ENCODE measurements at places on chromosomes 12 and 14.

- no peak for DNase-seq
These were observed 335.8 kb upstream of the E2F7 start for GRCh38 chr12:77401064-77401769.

DNA sequence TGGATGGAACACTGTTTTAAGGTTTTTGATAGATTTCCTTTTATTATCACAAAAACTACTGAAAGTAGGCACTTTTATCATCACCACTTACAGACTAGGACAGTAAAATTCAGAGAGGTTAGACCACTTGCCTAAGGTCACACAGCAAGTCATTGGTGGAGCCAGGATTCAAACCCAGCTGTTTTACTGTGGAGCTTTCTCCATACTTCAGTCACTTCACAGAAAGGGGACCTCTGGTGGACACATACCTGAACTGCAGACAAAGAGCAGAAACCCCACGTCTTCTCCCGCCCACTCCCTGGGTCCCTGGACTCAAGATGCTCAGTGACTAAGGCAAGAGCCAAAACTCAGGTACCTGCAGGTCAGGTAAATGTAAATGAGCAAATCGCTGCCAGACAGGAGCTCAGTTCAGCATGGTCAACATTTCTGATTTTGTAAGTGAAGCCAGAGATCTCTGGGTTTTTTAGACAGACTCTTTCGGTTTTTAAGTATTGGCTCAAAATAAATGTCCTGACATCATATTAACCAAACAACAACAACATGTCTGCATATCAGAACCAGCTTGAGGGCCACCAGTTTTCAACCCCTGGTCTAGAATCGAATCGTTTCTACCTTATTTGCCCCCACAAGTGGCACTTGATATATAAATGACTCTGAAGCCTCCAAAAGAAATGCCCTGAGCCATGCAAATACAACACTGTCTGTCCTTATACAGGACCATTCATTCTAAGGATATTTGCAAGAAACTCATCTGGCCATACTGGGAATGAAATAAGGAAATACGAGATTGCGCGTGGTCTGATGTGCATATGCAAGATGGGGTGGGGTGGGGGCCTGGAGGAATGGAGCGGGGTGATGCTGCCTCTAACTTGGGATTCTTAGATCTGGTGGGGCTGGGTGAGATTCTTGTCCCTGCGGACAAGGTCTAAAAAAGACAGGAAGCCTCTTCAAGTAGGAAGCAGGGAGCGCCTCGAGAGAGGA lies 110.9 kb downstream of the KSR2 start:
- peak; percentile 40 for DNase-seq

DNA sequence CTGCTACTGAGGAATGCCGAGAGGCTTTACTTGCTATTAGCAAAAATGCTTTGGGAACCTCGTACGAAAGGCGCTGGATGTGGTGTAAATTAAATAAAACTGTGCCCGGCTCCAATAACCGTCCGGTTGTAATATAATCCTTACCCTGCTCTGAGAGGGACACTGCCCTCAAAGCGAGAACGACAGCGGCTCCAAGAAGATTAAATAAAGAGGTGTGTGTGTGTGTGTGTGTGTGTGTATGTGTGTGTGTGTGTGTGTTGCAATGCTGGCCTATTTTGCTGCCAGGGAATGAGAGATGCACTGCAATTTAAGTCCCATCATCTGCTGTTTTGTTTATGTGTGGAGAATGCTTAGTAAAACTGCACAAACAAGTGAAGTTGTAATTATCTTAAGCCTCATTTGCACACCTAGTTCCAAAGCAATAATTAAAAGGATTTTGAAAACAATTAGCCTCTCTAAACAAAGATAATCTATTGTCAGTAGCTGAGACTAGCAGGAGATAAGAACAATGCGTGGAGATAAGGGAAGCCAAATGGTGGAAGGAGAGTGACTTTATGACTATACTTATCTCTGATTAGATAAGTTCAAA lies 1.2 kb upstream of the SIX1 start:
- DNase-seq, result no peak

GRCh38 chr12:7035463-7035862 lies 17.2 kb upstream of the LPCAT3 start:
- no peak for DNase-seq

GRCh38 chr12:6065863-6066199 lies 58.6 kb downstream of the VWF start:
- DNase-seq, result no peak

- DNase-seq, result peak; percentile 52
These were observed 267.8 kb downstream of the KTN1 start for GRCh38 chr14:55847766-55848165.

GRCh38 chr12:49882248-49882850 lies 21.4 kb downstream of the FAIM2 start:
- no peak for DNase-seq

DNA sequence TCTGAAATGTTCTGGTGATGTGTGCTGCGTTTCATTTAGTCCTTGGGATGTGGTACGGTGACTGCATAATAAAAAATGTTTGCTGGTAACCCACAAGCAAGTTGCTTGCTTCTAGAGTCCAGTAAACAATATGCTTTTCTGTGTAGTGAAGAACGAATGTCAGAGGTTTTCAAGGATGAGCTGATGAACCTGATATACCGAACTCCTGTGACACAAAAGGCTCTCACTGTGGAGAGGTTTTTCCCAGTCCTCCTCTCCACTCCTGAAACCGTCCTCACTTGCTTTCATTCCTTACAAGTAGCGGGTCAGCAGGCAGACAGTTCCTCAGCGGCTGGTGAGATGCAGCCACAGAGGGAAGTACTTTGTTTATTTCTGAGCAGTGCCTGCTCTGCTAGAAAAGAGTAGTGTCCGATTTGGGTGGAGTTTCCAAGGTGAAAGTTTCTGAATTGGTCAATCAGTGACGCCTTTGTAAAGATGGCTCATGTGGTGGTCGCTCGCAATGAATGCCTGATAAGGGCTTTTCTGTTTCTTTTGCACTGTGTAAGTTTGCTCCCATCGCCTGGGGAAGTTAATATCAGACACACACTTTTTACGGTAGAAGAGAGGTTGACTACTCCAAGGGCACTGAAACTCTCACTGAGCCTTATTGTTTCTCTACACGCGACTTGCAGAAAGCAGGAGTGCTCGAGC lies 3.0 kb downstream of the ETV6 start:
- peak; percentile 45 for DNase-seq

DNA sequence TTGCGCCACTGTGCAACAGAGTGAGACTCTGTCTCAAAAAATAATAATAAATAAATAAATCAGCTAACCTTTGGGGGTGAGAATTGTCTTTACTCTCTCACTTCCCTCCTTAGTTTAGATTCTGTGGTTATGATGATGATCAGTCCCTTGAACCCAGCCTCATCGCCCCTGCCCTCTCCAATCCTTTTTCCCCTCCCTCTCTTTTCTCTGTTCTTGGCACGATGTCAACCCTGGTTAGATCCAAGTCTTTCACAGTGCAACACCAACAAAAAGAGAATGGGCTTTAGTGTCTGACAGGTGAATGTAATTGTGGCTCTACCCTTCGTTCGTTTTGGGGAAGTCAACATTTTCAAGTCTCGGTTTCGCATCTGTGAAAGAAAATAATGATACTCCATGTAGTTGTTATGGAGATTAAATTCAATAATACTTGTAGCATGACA lies 59.0 kb downstream of the NTN4 start:
- DNase-seq, result no peak

GRCh38 chr14:100524933-100525243 lies 62.3 kb downstream of the BEGAIN start:
- DNase-seq, result peak; percentile 20

Measured in brain microvascular endothelial cell (primary cell).